CD4-positive, alpha-beta T cell treated with Interferon alpha-2 for 1 hour (primary cell): ENCODE measurements at places on chromosomes 5 and 9.

GRCh38 chr9:122368642-122369041, 2.2 kb upstream of the PTGS1 start:
- DNase-seq = no peak

- peak; percentile 50 for DNase-seq
Observed at GRCh38 chr9:35728041-35728971, 3.7 kb downstream of the TLN1 start.

DNA sequence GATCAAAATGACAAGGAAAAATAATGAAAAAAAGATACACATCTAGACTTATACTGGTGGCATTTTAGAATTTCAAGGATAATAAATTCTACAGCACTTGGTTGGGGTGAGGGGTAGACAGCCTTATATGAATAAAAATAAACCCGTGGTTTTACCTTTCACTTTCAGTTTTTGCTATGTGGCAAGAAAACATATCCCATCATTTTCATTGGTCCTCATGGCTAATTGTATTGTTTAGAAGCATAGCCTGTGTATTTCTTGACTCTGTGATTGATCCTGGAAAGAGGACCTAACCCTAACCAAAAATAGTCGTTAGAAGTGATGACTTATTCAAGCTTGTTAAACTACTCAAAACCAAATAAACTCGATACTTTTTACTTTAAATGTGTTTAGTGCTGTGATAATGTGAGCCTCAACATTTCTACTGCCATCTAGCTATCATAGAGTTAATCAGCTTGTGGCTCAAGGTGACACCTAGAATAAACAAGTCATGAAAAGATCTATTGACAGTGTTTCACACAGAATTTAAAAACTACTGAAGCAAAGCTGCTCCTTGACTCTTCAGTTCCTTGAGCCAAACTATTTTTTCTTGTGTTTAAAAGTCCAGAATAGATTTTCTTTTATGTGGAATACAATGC, 153.3 kb upstream of the IZUMO3 start:
- DNase-seq = no peak

DNA sequence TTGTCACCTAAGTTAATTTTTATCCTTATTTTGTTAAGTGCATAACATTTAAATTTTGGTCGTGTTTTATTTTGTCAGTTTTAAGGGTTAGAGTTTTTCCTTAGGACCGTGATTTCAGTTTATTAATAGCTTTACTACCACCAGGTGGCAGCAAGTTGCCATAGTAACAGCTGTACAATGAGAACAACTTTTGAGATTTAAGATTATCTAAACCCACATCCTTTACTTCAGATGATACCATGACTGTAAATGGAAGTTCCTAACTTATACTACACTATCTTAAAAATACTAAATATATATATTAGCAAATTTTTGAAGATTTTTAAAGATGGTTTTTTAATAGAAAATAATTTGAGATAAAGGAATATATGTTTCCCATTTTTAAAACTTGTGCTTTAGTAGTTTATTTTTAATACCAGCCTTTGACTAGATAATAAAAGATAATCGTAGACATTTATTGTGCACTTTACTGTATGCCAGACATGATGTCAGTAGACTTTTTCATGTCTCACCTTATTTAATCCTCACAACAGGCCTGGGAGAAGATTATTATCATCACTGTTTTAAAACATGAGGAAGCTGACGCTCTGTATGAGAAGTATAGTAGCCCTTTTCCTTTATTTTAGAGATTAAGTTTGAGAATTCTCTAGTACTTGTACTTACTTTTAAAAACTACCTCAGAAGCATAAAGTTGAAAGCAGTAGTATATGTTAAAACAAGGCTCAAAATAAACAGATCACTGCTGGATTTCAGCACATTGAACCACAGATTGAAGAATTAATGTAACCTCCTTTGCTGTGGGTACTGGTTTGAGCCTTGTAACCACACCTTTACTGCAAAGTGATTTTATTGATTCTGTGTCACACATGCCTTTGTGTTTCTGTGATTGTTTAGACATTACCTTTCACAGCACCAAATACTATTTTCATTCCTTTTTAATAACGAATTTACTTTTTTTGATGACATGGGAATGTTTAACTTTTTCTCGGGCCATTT, 27.5 kb downstream of the SREK1 start:
- peak; percentile 81 for DNase-seq

DNA sequence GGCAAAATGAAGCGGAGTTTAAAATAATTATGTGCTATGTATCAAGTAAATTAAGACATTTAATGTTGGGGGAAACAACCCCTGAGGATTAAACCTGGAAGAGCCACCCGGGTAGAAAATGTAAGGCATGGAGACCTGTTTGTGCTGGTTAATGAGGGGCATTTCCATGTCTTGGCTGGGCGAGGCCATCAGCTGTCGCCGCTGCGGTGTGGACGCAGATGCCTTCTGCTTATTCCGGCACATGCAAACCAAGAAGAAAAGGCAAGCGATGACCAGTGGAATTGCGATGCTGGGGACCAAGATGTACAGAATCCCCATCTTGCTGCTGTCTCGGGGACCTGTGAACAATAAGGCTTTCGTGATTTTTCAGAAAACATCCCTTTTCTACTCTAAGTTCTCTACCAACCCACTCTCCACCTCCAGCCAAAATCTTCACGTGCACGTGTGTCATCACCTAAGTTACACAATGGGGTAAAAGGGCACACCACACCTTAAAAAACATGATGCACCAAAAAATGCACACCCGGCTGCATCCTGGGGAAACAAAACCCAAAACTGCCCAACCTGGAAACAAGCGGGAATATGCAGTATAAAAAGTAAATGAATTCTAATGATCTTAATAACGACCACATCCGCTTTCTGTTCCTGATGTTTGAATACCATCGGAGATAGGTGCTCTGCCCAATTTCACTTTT, 223.5 kb downstream of the ROR2 start:
- DNase-seq = no peak

- DNase-seq = no peak
Observed at GRCh38 chr5:157842185-157842584, 16.8 kb downstream of the CLINT1 start.

- DNase-seq = no peak
Observed at GRCh38 chr5:112878101-112878500, 17.0 kb downstream of the SRP19 start.

- DNase-seq = no peak
Observed at GRCh38 chr9:116015855-116016254, 137.7 kb upstream of the PAPPA start.

DNA sequence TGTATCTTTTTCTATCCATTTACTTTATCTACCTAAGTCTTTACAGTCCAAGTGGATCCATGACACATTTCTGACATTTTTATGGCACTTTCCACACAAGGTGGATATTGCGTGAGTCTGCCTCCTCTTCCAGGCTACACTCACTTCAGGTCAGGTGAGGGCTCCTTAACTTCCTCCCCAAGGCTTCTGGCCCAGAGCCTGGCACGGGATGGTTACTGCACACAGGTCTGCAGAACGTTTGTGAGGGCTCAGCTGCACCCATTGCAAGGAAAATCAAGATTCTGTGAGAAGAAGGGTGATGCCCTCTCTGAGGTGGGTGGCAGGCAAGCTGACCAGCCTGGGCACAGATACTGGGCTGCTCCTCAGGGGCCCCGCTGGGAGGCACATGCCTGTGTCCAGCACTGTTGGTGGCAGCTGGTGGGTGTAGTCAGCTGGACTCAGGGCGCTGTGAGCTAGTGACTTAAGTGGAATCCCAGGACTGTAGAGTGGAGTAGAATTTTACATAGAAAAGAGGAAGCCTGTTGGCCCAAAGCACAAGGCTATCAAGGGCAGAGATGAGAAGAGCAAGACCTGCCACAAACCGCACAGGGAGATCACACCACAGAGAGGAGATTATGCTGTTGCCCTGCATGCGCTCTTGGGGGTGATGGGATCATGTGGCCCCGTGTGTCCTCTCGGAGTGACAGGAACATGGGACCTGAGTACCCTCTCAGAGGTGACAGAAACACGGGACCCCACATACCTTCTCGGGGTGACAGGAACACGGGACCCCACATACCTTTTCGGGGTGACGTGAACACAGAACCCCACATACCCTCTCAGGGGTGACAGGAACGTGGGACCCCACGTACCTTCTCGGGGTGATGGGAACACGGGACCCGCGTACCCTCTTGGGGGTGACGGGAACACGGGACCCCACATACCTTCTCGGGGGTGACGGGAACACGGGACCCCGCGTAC, 21.3 kb downstream of the AHRR start:
- DNase-seq = no peak

- no peak for DNase-seq
Observed at GRCh38 chr9:104961701-104962359, 33.9 kb upstream of the ABCA1 start.

- peak; percentile 81 for DNase-seq
Observed at GRCh38 chr5:138336952-138337684, 948 bp upstream of the FAM53C start.

DNA sequence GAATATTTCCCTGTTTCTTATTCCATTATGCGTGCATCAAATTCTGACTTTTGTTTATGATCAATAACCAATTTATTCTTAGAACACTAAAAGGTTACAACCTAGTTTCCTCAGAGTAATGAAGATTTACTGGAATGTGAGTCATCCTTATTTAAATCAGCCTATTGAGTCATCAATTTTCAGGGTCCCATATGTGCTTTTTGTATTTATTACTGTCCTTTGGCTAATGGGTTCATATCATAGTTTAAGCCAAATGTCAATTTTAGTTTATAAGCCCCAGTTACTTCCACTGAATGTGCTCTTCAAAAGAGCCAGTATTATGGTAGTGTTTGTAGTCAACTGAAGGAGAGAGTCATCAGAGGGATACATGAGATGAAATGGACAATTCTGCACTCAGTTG, 359.2 kb downstream of the PRR16 start:
- DNase-seq = no peak

GRCh38 chr9:99416007-99416406, 193.9 kb downstream of the SEC61B start:
- DNase-seq = no peak

GRCh38 chr5:174571662-174572397, 152.6 kb upstream of the MSX2 start:
- no peak for DNase-seq

GRCh38 chr5:157842787-157843186, 16.2 kb downstream of the CLINT1 start:
- DNase-seq = no peak

DNA sequence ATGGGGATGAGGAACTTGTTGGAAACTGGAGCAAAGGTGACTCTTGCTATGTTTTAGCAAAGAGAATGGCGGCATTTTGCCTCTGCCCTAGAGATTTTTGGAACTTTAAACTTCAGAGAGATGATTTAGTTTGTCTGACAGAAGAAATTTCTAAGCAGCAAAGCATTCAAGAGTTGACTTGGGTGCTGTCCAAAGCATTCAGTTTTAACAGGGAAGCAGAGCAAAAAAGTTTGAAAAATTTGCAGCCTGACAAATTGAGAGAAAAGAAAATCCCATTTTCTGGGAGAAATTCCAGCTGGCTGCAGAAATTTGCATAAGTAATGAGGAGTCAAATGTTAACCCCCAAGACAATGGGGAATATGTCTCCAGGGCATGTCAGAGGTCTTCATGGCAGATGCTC, 682.3 kb upstream of the ST8SIA4 start:
- no peak for DNase-seq

GRCh38 chr5:135538261-135538660, 2.5 kb upstream of the NEUROG1 start:
- no peak for DNase-seq

DNA sequence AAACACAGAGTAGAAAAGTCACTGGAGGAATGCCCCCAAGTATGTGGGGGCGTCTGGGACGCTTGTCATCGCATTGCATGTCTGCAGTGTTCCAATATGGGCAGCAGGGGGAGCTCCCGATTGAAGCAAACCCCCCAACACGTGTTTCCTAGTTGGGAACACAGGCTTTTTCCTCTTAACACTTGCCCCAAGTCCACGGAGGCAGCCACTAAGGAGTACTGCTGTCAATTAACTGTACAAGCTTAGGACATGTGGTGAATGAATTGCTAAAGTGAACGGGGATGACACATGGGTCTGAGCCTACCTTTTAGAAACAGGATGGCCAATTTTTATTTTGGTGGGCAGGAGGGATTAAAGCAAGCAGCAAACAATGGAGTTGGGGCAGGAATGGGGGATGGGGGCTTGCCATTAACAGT, 2.2 kb downstream of the GABRB2 start:
- DNase-seq = no peak

DNA sequence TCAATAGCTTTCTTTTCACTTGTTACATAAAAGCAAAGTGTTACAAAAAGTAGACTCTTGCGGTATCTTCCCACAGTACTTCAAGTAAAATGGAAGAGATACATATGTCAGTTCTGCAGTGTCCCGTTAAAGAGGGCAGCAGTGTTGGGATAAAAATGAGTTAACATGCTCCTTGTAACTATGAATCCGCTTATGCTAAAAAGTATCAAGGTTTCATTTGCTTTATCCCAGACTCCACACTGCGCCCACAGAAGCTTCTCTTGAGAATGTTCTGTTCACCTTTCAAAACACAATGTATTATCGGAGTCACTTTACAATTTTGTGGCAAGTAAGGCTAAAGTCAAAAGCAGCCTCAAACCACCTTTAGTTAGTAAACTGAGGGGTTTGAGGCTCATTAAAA, 790 bp downstream of the PTAR1 start:
- peak; percentile 9 for DNase-seq

GRCh38 chr9:26033336-26033735, 355.1 kb upstream of the TUSC1 start:
- no peak for DNase-seq

DNA sequence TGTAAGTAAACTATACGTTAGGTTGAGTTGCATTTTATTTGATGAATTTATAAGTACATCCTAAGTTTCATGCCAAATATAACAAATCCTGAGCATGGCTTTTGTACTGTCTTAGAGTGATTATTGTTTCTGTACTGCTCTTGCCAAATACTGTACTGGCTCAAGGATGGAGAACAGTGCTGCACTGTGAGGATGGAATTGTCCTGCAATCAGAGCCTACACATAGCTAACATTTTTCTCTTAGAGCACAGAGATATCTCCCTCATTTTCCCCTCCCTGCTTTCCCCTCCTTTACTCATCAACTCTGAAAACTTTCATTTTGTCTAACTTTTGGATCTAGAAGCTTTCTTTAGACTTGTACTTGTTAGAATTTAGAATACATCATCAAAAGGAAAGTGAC, 28.3 kb downstream of the LRRC70 start:
- DNase-seq = no peak

- DNase-seq = no peak
Observed at GRCh38 chr5:158559643-158560042, 540.1 kb downstream of the EBF1 start.

GRCh38 chr9:977838-978830, 1.7 kb downstream of the DMRT3 start:
- no peak for DNase-seq

GRCh38 chr9:136882109-136882946, 4.0 kb upstream of the TRAF2 start:
- DNase-seq = peak; percentile 78

GRCh38 chr5:113336975-113337374, 97.8 kb downstream of the TSSK1B start:
- DNase-seq = peak; percentile 14

DNA sequence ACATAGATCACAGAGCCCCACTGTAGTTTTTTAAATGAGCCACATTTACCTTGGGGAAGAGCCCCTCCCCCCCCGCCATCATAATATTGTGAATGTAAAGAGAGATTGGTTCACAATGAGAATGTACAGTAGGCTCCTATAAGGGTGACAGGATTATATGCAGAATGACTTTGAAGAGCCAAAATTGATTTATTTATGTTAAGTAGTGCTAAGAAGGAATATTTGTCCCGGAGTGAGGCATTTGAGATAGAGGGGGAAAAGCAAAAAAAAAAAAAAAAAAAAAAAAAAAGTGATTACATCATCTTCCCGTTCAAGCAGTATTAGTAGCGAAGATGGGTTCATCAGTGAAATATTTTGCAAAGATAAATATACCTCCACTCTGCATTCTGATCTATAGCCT, 73.9 kb downstream of the PIK3R1 start:
- DNase-seq = no peak
